Psoas muscle (tissue), 8 donors: ENCODE measurements at places on chromosomes 7 and 10. TPM values are rescaled to one million over a fixed set of nuclear protein-coding genes. Genes with fewer than 3 reads are reported as not detected.

GRCh38 chr7:149546331-149546730, 48.7 kb upstream of the ZNF746 start:
- DNase-seq = no peak

DNA sequence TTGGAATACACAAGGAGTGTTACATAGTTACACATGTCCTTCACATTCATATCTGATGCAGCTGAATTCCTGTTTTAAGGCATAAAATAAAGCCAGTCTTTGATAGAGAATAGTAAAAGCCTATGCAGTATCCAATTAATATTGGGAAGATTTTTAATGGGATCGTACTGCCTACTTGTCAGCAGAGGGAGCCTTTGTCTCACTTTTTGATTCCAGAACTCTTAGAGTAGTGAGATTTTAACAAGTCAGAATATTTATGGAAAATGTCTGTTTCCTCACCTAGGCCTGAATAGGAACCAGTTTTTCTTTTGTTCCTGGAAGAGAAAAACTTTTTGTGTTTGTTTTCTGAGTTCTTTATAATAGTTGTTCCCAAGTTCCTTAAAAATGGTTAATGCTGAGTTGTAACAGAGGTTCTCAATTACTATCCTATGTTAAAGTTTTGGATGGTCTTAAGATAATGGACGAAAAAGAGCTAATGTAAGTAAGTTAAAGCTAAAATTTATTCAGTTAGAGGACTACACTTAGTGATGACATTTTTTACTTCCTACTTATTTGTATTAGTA, 114.0 kb downstream of the BBS9 start:
- DNase-seq = no peak

DNA sequence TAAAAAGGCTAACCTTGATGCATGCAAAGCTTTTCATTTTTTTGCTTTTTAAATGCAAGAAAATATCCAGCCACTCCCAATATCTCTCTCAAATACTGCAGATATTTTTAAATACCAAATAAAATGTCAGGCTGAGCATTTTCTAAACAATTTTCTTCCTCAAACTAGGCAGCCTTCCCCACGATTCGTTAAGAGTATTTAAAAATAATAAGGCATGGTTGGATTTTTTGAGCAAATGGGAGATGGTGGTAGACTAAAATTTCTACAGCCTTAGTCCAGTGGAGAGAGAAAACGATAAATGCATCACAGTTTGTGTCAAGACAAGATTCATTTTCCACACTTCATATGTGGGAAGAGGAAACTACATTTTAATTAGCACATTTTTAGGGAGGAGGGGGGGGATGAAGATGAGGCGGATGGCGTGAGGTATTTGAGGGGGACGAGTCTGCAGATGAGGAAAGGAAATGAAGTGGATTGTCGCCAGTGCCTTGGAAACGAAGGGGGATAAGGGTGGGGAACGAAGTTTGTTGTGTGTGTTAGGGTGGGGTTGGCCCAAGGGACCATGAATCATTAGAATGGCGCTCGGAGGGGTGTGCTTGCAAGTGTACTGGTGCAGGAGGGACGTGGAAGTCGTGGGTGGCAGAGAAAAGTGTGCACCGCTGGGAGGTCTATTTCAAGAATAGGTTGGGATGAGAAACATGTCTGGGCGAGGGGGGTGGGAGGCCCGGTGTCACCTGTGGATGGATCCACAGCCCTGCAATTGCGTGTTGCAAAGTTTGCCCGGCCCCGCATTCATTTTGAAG, 1.2 kb upstream of the ADD3 start:
- DNase-seq = peak; percentile 71

GRCh38 chr7:2299131-2299829, 15.0 kb downstream of the SNX8 start:
- no peak for DNase-seq

The SPDYE11 gene
- not detected for polyA plus RNA-seq
